CD4-positive, alpha-beta T cell treated with Interleukin-17A for 1 hour (primary cell): ENCODE measurements at places on chromosomes 6 and 20.

- DNase-seq: peak; percentile 58
Measured at GRCh38 chr20:41047975-41048305, 19.3 kb downstream of the TOP1 start.

DNA sequence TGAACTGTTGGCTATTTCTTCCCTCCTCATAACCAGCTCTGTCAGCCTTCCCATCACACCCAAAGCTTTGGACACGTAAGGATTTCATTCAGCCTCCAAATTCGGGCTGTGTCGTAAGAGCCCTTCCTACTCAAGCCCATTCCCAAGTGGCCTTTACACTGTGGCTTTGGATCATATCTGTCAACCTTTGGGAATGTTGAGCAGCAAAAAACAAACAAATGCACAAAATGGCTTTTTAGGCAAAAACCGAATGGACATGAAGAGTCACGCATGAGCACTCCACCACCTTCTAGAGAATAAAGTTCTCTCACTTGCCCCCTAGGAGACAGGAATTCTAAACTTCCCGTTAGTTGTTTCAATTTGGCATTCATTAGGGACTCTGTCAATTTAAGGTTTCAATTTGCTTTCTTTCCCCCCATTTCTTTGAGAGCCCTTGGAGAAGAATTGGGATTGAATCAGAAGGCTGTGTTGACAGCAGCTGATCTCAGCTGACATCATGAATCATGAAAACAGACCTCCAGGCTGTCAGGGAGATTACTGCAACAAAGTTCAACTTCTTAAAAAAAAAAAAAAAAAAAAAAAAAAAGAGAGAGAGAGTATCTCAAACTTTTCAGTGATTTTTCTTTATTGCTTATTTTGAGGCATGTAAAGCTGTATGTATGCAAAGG is 110.3 kb downstream of the BCAS1 start:
- no peak for DNase-seq

DNA sequence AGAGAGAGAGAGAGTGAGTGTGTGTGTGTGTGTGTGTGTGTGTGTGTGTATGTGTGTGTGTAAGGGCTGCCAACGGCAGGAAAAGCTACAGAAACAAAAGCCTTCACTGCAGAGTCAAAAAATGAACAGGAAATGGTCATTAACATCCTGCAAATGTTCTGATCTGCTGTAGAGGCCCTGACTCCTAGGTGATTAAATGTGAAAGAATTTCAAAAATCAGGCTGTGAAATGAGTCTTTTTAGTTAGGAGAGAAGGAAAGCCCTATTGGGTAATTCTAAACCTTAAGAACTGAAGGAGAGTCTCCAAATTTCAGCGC is 166.5 kb upstream of the MYLIP start:
- DNase-seq: peak; percentile 2

- no peak for DNase-seq
Measured at GRCh38 chr6:6008089-6008647, 1.4 kb upstream of the NRN1 start.

DNA sequence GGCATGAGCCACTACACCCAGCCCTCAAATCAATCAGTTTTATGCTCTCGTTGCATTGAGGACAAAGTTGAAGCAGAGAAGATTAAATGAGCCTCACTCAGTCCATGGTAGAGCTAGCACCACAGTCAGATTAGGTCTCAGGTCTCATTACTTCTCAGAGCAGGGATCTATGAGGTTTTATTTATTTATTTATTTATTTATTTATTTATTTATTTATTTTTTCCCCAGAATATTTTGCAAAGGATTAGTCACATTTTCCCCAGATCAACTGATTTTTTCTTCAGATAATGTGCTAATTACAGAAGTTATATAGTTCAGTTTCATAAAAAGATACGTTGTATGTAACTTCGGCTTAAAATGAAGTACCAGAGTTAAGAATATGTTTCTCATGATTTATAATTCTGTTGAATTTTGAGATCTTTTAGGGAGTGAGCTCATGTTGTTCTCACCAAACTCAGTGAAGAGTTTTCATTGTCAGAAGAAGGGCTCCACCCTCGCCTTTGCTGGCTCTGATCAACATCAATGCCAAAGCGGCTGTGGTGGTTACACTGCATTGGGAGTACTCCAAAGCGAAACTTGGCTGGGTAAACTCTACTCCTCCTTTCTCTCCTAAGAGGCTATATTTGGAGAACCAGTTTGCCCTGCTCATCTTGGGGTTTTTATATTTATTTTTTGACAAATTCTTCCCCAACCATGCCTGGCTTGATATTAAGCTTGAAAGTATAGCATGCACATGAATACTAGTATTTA is 12.9 kb upstream of the ID4 start:
- no peak for DNase-seq
